ENCODE measurements at places on chromosomes 12 and 14. TPM values are rescaled to one million over a fixed set of nuclear protein-coding genes. Genes with fewer than 3 reads are reported as not detected.

TAS2R14 gene
- 8.5 TPM for total RNA-seq

RPL10L gene
- total RNA-seq, result not detected

TNFAIP2 gene
- total RNA-seq, result 275 TPM

OVCH1 gene
- 1.6 TPM for total RNA-seq

SGPP1 gene
- 28.6 TPM for total RNA-seq

RDH12 gene
- total RNA-seq, result not detected

KRT6C gene
- total RNA-seq, result not detected
